ENCODE measurements at places on chromosomes 5 and 9.

- DNase-seq: no peak
Measured at GRCh38 chr5:14143546-14143840, 351 bp downstream of the TRIO start.

- DNase-seq: no peak
Measured at GRCh38 chr9:85264695-85265094, 477.1 kb downstream of the AGTPBP1 start.

DNA sequence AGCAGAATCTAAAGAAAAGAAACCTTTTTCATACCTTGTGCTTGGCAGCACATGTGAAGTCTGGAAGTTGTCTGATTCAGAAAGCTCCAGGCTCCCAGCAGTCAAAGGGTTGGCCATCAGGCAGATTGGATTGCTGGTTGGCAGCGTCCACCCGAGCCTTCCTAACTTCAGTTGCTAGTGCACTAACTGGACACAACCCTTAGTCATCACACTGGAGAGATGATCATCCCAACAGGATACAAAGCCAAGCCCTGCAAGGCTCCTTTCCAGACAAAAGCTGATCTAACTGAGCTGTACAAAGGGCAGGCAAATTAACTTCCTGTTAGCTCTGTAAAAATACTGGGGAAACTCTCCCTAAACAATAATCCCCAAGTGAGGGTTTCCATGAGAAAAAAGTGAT lies 185.6 kb downstream of the SNX18 start:
- no peak for DNase-seq

DNA sequence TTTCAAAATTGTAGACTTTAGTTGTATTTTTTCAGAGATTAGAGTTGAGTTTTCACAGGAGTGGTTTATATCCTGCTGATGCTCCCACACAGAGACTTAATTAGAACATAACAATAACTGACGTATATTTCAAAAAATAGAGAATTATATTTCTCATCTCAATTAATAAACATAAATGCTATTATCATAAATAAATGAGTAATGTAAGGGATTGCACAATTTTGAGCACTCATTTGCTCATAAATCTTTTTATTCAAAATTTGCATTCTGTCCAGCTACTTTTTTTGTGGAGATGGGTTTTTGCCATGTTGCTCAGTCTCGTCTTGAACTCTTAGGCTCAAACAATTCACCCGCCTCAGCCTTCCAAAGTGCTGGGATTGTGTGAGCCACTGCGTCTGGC lies 515.7 kb upstream of the RORB start:
- no peak for DNase-seq

- DNase-seq: no peak
Measured at GRCh38 chr5:180643191-180643851, 6.1 kb downstream of the FLT4 start.

DNA sequence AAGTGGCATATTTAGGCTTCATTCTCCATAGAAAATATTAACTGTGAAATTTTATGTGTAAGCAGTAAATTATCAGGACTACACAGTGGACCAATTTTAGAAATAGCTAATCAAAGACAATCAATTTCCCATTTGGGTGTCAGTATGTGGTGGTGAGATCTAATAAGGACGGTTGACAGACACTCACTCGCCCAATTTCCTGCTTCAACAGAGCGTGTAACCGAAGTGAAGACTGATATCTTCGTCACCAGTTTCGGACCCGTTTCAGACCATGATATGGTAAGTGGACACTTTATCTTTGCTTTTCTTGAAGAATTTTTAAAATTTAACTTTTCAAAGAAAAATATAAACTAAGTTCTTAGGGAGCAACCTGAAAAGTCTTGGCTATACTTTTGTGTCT lies 17.6 kb downstream of the GABRA1 start:
- DNase-seq: no peak

DNA sequence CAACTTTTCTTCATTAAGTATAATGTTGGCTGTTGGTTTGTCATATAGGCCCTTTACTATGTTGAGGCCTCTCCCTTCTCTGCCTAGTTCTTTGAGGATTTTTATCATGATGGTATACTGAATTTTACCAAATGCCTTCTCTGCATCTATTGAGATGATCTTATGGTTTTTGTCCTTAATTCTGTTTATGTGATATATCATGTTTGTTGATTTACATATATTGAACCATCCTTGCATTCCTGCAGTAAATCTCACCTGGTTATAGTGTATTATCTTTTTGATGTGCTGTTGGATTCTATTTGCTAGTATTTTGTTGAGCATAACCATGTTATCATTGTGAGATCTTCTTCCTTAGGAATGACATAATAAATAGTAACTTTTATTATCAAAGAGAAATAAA lies 362.9 kb downstream of the CCDC171 start:
- no peak for DNase-seq

GRCh38 chr5:31366941-31367340 lies 165.0 kb downstream of the DROSHA start:
- no peak for DNase-seq

- no peak for DNase-seq
Measured at GRCh38 chr9:115747731-115748130, 405.9 kb upstream of the PAPPA start.

DNA sequence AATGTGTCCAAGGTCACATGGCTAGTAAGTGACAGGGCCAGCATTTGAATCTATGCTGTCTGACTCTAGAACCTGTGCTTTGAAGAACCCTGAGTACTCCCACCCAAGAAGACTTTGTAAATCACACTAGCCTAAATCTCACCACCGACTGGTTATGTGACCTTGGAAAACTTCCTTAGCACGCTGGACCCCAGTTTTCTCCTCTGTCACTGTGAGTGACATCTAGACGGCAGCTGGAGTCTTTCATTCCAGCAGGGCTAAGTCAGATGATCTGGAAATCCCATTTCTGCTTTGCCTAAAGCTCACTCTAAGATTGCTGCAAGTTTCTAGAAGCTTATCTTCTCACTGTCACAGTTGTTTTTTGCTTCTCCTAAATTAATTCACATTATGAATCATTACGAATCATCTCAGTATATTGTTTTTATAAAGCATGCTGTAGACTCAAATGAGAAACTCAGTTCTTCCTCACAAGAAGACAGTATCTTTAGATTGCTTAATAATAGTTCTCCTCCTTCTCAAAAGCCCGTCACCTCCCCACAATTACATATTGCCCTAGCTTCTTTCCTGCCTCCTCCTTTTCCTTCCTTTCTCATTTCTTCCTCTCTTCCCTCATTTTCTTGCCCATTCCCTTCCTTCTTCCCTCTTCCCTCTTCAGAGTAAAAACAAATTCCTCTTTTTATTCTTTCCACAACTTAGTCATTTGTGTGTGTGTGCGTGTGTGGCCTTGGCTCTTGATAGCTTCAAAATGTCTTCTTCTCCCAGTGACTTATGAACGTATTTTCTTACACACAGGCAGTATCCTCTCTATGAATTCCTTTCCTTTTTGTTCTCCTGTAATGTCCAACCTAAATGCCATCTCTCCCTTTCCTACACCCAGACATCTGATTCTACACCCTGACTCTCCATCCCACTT lies 16.8 kb downstream of the ALDOB start:
- DNase-seq: no peak

- DNase-seq: no peak
Measured at GRCh38 chr9:73348471-73348870, 196.8 kb downstream of the ANXA1 start.

- DNase-seq: no peak
Measured at GRCh38 chr9:126698756-126699155, 85.0 kb downstream of the LMX1B start.

GRCh38 chr5:81014348-81014747 lies 54.2 kb downstream of the RASGRF2 start:
- no peak for DNase-seq

DNA sequence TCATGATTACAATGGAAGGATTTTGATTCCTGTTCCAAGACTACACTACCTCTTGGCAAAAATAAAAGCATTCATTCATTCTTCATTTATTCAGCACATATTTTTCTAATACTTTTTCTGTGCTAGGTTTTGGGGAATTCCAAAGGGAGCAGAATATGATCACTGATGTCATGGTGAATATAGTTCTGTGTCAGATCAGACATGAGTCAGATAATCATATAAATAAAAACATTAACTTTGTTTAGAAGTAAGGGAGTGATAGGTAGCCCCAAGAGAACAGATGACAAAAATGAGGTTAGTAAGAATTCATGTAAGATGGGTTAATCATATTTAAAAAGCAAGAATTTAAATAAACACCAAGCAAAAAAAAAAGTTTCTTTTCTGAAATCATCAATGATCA lies 94.1 kb upstream of the RANBP6 start:
- DNase-seq: no peak

DNA sequence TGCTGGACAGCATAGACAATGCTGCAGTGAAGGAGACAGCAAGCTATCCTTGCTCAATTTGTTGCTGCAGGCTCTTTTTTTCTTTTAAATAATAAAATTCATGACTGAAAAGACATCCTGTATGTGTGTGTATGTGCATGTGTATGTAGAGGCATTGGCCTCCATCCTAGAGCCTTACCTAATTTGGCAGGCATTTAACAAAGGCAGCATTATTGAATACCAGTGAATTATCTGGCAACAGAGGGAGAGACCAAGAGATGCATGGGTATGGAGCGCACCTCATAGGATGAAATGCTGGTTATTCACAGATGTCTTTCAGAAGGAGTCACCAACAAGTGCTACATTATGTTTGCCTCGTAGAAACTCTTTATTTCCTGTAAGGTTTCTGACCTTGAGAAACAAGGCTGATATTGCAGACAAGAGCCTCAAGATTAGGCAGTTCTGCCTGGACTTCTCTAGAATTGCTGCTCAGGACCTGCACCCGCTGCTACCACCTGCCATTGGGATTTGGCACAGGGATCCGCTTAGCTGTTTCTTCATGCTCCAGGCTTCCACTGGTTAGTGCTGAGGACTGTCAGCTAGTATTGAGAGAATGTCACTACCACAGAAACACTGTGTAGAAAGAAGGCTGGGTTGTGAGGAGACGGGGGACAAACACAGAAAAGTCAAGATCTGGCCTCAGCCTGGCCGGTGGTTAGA lies 247.7 kb upstream of the RFX3 start:
- DNase-seq: no peak

DNA sequence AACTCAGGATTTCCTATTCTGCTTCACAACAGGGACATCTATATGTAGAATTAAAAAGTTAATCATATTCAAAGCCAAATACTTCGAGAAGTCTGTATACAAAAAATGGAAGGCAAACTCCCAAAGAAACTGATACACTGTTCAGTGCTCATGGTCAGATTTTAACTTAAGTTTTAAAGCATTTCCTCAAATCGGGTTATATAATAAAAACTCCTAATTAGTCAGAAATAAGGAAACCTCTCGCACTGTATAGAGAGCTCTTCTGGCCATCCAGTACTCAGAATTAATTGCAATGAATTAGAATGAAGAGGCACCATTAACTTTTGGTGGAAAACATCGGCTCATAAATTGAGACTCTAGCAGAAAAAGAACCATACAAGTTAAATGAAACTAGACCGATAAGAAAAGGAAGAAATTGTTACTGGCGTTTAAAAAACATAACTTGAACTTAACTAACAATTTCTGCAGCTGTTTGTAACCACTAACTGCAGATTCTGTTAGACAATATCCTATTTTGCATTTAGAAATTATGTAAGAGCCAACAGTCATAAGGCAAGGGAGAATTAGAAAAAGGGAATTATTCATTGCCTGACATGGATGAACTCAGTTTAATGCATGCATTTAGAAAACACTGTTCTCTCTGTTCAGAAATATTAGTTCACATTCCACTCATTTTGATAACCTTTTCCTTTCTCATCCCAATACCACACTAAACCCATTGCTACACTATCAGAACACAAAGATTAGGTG lies 96.6 kb downstream of the FNBP1 start:
- no peak for DNase-seq

DNA sequence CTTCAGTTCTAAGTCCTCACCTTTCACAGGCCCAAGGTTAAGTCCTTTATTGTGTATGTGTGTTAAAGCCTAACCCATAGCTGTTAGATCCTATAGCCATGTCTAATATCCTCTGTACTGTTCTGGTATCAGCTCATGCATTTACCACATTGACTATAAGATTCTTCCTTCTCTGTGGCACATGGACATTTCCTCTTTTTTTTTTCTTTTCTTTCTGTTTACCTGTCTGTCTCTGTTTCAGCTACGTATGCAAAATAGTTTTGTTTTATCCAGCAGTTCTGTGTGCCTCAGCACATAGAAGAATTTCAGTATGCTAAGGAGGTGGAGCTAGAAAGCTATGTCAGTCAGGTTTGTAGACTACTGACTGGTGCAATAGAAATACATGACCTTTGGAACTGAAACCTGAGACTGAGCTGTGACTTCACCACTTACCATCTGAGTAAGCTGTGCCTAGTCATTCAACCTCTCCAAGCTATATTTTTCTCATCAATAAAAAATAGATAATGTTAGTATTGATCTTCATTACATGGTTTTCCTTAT lies 155.6 kb upstream of the VLDLR start:
- DNase-seq: no peak

- no peak for DNase-seq
Measured at GRCh38 chr5:96763026-96763425, 44.7 kb downstream of the ERAP1 start.

GRCh38 chr9:14325147-14325546 lies 11.2 kb upstream of the NFIB start:
- DNase-seq: no peak

GRCh38 chr9:37678789-37679273 lies 28.1 kb downstream of the FRMPD1 start:
- DNase-seq: no peak

- no peak for DNase-seq
Measured at GRCh38 chr5:143542798-143543144, 139.3 kb upstream of the NR3C1 start.

GRCh38 chr9:129058965-129059795 lies 21.7 kb upstream of the DOLPP1 start:
- DNase-seq: no peak

DNA sequence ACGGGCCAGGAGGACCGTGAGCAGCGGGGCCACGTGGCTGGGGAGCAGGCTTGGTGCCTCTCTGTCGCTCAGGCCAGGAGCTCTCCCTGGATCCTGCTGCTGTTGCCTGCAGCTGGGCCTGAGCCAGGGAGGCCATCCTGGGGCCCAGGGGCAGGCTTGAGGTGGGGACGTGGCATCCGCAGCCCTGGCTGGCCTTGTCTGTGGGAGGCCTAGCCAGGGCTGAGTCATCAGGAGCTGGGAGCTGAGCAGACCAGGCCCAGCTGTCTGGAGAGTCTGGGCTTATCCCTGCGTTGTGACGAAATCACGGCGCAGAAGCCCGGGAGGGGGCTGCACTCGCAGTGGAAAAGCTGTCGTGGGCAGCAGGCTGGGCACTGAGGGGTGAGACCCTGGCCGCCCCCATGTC lies 138.8 kb upstream of the COL5A1 start:
- no peak for DNase-seq
